ENCODE measurements at places on chromosomes 7 and 10. TPM values are rescaled to one million over a fixed set of nuclear protein-coding genes. Genes with fewer than 3 reads are reported as not detected.
A peak's percentile ranks its signal among the peaks of the same experiment; 100 is the strongest.

The TBC1D12 gene
- polyA plus RNA-seq, result 15.4 TPM

The TAS2R4 gene
- polyA plus RNA-seq, result 6.3 TPM

The TAS2R41 gene
- polyA plus RNA-seq, result not detected

The C10orf90 gene
- polyA plus RNA-seq, result 14.7 TPM

The BLNK gene
- 15.3 TPM for polyA plus RNA-seq

The NYAP1 gene
- polyA plus RNA-seq, result 5.2 TPM

The CFAP58 gene
- polyA plus RNA-seq, result 1.2 TPM

The ADIRF gene
- polyA plus RNA-seq, result 22.7 TPM

The PTPRE gene
- polyA plus RNA-seq, result 8.8 TPM

The CROT gene
- 29.1 TPM for polyA plus RNA-seq

The MLXIPL gene
- 2.0 TPM for polyA plus RNA-seq

The OR2A1 gene
- 2.8 TPM for polyA plus RNA-seq

The PRSS37 gene
- 0.34 TPM for polyA plus RNA-seq

GRCh38 chr10:122121059-122121458 lies 132.1 kb downstream of the TACC2 start:
- DNase-seq, result no peak

DNA sequence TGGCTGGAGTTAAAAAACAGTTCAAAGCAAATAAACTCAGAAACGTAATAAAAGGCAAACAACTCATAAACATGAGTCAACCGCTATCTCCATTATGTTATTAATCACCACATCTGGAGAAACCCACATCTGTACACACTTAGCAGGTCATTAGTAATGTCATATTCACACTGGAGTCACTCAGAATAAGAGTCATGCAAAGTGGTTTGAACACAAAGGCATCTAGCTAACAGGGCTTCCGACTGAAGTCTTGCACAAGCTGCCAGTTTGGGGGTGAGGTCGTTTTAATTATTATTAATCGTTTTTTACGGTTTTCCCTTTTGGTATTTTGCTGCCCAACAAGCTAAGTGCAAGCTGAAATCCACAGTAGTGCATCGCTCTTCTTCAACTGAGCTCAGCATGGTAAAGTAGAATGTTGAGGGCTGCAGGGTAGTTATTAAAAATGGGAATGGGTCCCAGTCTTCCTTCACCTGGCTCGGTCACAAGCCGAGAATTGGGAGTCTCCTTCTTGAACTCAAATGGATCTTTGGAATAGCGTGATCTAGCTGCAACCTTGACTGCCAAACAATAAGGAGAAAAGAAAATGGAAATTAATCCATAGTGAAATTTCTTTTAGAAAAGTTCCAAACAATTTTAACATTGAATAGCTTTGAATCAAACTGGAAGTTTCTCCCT lies 663.5 kb downstream of the KCNMA1 start:
- no peak for DNase-seq

GRCh38 chr10:15169555-15170401 lies 1.3 kb upstream of the NMT2 start:
- no peak for DNase-seq

DNA sequence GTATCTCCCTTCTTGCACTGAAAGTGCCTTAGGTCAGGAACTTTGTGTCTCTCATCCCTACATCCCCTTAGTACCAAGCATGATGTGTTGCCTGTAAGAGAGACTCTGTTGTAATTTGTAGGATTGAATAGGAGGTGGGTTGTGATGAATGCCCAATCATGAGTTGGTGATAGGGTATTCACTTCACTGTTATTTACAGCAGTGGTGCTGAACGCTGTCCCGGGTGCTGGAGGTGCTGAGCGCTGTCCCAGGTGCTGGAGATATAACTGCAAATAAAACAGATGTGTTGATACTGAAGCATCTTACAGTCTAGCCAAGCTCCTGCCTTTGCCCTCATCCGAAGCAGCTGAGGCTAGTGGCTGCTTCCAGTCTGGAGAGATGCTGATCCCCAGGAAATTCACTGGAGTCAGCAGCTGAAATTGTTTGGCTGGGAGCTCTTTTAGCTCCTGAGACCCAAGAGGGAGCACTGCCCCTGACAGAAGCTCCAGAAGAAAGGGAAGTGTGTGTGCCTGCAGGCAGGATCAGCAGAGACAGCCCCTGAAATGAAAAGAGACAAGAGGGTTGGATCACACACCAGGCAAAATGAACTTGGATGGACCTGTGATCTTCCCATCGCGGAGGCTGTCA lies 183.4 kb downstream of the SORCS3 start:
- DNase-seq, result peak; percentile 44

GRCh38 chr7:47342296-47343060 lies 239.4 kb downstream of the TNS3 start:
- no peak for DNase-seq

- no peak for DNase-seq
Observed at GRCh38 chr10:46290101-46290886, 3.5 kb downstream of the ANTXRL start.

- no peak for DNase-seq
Observed at GRCh38 chr10:123778719-123779517, 112.7 kb downstream of the CPXM2 start.

DNA sequence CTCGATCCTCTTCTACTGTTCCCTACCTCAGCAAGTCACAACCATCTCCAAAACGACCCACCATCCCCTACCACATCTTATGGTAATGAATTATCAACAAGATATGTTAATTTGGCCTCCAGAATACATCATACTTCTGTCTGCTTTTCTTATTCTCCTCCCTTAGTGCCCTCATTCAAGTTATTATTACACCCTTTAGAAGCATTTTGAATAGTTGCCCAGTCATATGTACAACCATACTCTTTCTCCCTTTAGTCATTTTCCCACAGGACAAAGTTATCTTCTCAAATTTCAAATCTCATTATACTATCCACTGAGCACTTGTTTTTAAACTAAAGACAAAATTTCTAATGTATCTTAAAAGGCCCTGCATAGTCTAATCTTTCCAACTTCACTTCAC lies 71.0 kb downstream of the GNAT3 start:
- DNase-seq, result no peak

DNA sequence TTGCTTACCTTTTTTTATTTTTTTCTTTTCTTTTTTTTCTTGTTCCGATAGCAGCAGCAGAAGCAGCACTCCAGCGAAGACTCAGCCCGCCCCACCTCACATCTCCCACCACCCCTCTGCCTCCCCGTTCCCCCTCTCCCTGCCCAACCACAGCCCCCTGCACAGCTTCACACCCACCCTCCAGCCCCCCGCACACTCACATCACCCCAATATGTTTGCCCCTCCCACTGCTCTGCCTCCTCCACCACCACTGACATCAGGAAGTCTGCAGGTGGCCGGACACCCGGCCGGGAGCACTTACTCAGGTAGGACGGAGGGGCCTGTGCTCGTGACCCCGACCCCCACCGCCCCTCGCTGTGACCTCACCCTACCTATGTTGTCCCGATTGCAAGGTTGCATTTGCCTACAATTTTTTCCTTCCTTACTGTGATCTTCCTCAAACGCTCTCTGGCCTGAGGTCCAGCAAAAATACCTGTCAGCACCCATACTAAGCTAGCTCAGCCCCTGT lies 367.2 kb upstream of the GALNT17 start:
- no peak for DNase-seq

GRCh38 chr10:103394180-103394579 lies 2.1 kb downstream of the ATP5MK start:
- no peak for DNase-seq

- peak; percentile 91 for DNase-seq
Observed at GRCh38 chr7:2403014-2403717, at the start of gene CHST12. CHST12 (plus strand) TSS chr7:2403611; CDS start chr7:2432640, 29,029 bp downstream.

DNA sequence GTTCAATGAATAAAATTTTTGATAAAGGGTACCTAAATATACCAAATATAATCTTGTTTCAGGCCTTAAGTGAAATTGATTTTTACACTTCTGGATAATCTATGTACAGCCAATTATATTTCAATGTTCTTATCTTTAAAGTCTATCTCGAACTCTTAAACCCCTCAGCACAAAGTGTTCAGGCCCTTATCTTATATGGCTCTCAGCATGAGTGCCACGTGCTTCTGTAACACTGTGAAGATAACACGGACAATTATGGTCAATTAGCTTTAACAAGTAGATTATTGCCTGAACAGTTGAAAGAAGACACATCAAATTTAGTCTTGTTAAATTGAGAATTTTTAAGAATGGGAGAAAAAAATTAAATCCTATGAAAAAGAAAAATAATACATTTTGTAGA lies 40.4 kb upstream of the DMTF1 start:
- DNase-seq, result no peak

GRCh38 chr7:141151746-141152145 lies 77.9 kb downstream of the TMEM178B start:
- no peak for DNase-seq

GRCh38 chr10:74683621-74684364 lies 142.6 kb upstream of the KAT6B start:
- DNase-seq, result no peak

GRCh38 chr10:111410740-111411139 lies 333.9 kb downstream of the ADRA2A start:
- no peak for DNase-seq

DNA sequence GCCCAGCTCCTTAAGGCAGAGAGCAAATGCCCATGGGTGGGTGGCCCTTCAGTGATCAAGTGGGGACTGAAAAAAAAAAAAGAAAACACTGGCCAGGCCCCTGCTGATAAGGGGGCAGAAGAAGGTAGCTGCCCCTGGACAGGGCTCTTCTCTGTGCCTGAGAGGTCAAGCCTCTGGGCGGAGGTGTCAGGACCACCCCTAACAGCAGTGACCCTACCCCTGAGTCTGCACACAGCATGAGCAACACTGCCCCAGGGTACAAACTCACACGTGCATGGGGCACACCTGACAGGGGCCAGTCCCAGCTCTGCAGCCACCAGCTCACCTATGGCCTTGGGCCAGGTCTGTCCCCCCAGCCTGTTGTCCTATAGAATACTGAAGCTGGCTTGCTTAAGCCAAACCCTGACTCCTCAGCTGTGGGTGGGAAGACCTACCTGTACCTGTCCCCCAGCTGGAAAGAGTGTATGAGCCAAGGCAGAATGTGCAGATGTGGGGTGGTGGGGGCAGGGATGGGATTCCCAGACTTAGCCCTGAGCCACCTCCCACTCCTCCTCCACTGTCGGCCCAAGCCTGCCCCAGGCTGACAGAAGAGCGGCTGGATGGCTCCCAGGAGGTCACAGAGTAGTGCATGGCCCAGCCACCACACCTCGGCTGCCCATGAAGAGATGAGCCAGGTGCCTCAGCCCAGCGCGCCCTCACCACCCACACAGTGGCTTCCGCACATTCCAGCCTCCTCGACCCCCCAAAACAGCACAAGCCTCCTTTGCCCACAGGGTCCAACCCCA lies 23.7 kb downstream of the KCNH2 start:
- no peak for DNase-seq

- no peak for DNase-seq
Observed at GRCh38 chr10:59829601-59830000, 76.3 kb upstream of the MRLN start.

DNA sequence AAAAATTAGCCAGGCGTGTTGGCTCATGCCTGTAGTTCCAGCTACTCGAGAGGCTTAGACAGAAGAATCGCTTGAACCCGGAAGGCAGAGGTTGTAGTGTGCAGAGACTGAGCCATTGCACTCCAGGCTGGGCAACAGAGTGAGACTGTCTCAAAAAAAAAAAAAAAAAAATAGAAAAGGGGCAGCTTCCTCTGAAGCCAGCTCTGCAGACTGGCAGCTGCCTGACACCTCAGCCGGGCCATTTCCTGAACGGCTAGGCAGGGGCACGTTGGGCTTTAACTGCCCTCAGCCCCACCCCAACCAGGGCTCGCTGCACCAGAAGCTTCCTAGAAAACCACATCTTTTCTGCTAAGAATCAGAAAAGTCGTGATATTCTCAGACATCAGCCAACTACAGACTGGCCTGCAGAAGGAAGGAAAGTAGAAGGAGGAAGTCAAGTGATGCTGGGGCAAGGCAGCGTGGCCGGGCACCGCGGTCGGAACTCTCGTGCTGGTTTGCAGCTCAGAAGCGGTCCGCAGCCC lies 38.0 kb downstream of the PRKAG2 start:
- no peak for DNase-seq

DNA sequence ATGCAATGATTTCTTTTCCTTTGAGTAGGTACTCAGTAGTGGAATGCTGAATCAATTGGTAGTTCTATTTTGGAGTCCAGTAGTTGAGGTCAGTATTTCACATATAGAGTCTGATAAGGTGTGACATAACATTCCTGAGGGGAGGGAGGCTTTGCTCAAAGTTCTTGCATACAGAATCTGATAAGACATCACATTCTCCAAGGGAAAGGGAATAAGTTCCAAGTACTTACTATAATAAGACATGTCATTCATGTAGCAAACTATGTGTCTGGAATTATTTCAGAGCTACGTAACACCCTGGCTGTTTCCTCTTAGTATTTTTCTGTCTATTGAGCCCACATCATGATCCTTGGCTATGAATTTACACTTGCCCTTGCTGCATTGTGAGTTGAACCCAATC lies 74.3 kb upstream of the POM121L12 start:
- no peak for DNase-seq

GRCh38 chr10:131312478-131312836 lies 936 bp upstream of the TCERG1L start:
- DNase-seq, result peak; percentile 40

GRCh38 chr10:93199191-93199751 lies 125.6 kb downstream of the CYP26A1 start:
- DNase-seq, result peak; percentile 80

GRCh38 chr7:138086563-138087270 lies 10.5 kb downstream of the AKR1D1 start:
- DNase-seq, result no peak

DNA sequence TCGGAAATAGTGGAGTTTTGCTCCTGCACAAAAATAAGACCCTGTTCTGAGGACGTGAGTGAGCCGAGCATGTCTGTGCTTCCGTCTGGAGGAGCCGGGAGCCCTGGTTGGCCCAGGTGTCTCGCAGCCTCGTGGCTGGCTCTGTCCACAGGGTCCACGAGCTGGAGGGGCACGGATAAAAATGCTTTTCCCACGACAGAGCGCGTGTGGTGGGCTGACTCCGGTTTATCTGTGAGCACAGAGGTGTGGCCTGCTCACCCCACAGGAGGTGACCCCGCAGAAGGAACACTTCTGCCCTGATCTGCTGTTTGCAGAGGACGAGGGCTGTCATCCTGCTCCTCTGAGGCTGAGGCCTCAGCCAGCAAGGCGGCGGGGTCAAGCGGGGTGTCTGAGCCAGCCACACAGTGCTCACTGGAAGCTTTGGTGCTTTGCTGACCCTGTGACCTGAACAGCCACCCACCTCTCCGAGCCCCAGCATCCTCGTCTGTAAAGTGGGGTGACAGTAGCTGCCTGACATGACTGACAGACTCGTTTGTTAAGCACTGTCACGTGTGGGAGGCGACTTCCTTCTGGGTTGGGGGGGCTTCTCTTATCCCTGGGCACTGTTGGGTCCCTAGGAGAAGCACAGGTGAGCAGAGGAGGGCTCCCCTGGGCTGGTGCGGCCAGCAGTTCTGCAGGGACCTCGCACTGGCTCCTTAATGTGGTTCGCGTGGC lies 162.5 kb downstream of the DNAJB6 start:
- DNase-seq, result no peak

GRCh38 chr10:116311706-116312490 lies 12.3 kb upstream of the CCDC172 start:
- DNase-seq, result no peak

DNA sequence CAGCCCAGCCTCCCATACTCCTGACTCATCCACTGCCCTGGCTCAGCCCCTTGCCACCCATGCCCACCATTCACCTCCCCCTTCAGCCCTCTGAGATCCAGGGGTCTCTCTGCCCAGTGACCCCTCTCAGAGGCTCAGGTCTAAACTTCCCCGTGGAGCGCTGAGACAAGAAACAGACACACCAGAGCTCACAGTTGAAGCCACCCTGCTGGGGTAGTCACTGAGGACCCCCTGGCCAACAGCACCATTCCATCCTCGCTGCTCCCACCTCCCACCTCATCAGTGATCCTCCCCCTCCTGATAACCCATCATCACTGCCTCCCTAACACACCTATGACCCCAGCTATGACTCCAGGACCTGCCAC lies 100.7 kb downstream of the GRID1 start:
- no peak for DNase-seq

- DNase-seq, result no peak
Observed at GRCh38 chr7:68247126-68247525, 1250.5 kb downstream of the TYW1 start.
